Immature natural killer cell (primary cell): ENCODE measurements at places on chromosomes 5 and 9.

- no peak for DNase-seq
These were observed 11.6 kb upstream of the TYRP1 start for GRCh38 chr9:12681620-12682019.

DNA sequence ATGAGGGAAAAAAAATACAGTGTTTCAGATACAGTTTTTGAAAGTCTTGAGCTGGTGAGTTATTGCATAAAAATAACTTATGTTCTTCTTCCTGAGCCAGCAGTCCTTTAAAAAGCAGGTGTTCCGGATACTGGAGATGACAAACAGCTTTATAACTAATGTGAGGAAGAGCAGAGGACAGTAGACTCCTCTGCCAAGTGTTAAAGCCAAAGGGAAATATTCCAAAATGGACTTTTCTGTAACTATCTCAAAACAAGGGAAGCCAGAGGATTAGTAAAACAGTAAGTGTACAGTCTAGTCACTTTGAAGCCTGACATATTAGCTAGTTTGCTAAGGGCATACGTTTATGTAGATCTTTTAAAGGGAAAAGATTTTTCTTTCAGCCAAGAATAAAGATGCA, 11.0 kb upstream of the SNCAIP start:
- no peak for DNase-seq

DNA sequence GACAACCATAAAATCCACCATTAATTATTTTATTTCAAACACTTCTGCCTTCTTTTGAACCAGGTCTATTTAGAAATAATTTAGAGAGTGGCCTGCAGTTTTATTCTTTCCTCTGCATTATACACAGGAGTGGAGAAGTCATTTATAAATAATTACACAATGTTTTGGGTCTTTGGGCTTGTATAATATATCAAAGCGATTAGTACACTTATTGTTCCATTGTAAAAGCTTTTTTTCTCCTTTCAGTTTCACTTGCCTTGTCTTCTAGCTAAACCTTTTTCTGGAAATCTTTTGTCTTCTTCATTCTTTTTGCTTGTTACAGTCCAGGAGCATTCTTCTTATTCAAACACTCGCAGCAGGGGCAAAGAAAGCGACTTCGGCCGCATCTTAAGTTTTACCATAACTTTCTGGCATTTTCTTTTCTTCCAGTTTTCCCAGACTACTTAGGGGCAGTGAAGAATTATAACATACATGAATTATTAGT, 7.3 kb upstream of the NEUROG1 start:
- DNase-seq = no peak

DNA sequence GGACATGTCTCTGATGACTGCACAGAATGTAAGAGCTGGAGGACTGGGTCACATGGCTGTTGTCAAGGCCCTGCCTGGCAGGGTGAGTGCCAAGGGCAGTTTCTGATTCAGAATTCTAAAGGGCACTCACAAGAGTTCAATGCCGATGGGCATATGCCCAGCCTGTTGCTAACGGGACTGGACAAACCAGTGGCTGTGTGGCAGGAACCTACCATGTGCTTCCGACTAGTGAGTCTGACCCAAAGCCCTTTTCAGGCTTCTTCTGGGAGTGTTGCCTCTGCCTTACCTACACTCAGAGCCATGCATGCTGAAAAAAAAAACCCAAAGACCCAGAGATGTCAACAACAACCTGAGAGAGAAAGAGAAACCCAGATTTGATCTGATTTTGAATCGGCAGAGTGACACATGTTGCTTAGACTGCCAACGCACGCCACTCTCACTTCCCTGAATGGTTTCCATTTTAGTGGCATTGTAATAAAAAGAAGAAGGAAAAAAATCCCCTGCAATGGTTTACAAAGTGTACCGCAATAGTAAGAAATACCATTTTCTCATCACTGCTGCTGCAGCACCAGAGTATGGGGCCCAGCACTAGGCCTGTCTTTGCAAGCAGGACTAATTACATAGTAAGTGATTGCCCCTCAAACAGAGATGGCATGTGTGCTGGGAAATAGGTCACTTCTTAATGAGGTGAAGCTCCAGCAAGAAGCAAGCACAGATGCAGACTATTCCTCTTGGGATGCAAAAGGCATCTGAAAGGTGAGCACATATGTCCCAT, 194.3 kb downstream of the PALM2AKAP2 start:
- no peak for DNase-seq

GRCh38 chr5:14870337-14871213, 1.0 kb downstream of the ANKH start:
- DNase-seq = peak; percentile 41

GRCh38 chr5:25614466-25614865, 969.7 kb upstream of the CDH10 start:
- no peak for DNase-seq

DNA sequence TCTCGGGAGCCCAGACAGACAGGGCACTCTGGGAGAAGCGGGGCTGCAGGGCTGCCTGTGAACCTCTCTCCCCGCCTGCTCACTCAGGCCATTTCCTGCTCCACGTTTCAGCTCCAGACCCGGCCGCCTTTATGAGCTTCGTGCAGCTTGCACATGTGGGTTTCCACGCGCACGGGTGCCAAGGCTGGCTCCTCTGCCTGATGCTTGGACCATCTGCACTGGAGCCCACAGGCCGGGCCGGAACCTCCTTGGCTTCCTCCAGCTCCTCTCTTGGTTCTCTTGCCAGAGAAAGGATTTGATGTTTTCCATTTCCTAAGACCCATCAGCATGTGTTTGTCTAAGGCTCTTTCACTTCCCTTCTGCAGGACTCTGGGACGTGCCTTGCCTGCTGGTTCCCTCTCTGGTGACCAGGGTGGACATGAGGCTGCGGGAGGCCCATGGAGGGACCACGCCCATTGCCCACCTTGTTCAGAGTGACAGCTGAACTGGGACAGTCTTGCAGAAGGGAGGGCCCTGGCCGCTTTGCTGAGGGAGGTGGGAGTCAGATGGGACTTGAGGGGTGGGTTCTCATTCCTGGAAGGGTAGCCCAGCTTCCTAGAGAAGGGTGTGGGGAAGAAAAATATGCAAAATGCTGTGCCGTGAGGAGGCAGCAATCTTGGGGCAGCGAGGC, 23.3 kb upstream of the COL5A1 start:
- no peak for DNase-seq

DNA sequence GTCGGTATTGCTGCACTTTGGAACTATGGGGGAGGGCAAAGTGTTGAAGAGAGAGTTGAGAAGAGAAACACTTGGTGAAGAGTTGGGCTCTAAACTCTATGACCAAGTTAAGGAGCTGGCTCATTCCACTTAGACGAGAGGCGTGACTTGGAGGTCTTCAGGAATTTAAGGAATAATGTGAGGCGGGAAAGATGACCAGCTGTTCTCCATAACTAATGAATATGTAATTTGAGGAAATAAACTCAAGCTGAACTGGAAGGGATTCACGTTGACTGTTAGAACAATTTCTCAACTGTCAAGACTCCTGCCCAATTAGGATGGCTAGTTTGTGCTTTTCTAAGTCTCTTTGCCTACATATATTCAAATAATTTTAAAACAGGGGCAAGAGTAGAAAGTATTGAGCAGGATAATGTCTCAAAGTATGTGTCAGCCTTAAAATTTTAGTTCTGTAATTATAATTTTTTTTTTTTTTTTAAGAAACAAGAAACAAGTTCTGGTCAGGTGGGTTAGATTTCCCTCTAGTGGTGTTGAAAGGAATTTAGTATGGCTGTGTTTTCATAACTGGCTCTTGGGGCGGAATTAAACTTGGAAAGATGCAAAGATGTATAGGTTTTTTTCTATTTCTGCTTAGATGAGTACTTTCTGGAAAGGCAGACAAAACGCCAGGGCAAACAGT, 33.4 kb downstream of the TMEM252 start:
- peak; percentile 2 for DNase-seq

- no peak for DNase-seq
These were observed 16.3 kb downstream of the NMRK1 start for GRCh38 chr9:75071530-75072122.

DNA sequence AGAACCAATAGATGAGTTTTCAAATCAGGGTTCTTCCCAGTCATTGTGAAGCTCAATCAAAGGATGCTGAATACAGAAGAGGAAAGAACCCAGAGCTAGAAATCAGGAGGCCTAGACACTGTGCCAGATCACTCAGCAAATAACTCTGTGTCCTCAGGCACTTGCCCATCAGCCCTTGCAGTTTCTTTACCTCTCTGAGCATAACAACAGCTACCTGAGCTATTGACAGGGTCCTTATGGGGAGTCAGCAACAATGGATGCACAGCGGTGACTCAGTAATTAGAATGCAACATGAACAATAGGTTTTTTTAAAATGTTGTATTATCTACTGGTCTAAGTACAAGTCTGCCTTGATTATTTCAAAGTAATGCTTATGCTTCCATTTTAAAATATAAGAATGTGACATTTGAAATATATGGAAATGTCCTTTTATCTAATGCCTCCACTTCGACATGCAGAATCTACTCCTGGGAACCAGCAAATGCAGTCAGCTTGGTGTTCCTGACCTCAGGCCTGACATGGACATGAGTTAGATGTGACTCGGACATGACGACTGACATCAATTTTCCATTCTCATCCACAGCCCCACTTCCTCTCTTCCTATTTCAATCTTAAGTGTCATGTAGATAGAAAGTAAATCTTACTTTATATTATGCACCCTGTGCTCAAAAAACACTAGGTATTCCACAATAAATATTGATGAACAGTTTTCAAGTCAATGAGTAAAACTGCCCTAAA, 155.0 kb downstream of the TLE1 start:
- no peak for DNase-seq

- no peak for DNase-seq
These were observed 151.0 kb downstream of the HTR1A start for GRCh38 chr5:63811286-63811685.

- no peak for DNase-seq
These were observed 62.7 kb upstream of the GGTA1 start for GRCh38 chr9:121562301-121562700.

GRCh38 chr5:150175536-150175935, 9.0 kb downstream of the CDX1 start:
- DNase-seq = no peak

- DNase-seq = no peak
These were observed 82.6 kb downstream of the KIAA1958 start for GRCh38 chr9:112569186-112569585.

DNA sequence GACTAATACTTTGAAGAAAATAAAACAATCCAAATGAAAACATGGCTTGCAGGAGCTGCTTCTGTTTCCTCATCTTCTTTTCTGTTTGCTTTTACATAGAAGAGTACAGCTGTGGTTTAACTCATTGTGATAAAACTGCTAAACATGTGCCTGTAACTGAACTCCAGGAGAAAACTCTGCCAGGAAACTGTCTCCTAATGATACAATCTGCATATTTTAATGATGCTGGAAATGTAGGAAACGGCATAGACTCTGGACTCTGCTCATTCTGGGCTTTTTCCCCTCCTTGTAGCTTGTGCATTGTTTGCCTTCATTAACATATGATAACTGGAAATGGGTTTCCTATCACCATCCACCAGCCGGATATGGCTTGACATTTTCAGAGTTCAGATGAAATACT, 813.3 kb upstream of the WWC1 start:
- DNase-seq = no peak

- DNase-seq = no peak
These were observed 2.7 kb upstream of the PCBD2 start for GRCh38 chr5:134902071-134902801.

DNA sequence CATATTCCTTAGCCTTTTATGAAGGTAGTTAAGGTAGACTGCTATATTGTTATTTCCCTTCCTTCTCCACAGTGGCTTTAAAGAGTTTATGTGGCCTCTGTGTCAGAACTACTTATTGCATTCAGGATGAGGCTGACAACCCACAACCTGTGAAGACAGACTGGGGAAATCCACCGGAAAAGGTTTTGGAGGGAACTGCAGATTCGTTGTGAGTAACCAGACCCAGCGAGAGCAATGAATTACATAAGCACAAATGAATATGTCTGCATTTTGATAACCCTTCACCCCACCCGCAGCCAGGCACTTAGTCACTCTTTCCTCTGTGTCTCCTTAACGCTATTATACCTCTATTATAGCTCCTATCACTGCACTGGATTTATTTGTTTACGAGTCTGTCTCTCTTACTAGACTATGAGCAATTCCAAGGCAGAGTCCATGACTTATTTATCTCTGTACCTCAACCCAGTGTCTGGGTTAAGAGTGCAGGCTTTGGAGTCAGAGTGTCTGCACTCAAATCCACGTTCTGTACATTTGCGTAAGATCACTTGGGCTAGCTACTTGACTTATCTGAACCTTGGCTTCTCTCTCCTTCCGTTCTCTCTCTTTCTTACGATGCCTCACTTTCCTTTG, 19.2 kb downstream of the KCTD16 start:
- peak; percentile 75 for DNase-seq

GRCh38 chr5:73759771-73760170, 133.8 kb downstream of the ARHGEF28 start:
- no peak for DNase-seq

DNA sequence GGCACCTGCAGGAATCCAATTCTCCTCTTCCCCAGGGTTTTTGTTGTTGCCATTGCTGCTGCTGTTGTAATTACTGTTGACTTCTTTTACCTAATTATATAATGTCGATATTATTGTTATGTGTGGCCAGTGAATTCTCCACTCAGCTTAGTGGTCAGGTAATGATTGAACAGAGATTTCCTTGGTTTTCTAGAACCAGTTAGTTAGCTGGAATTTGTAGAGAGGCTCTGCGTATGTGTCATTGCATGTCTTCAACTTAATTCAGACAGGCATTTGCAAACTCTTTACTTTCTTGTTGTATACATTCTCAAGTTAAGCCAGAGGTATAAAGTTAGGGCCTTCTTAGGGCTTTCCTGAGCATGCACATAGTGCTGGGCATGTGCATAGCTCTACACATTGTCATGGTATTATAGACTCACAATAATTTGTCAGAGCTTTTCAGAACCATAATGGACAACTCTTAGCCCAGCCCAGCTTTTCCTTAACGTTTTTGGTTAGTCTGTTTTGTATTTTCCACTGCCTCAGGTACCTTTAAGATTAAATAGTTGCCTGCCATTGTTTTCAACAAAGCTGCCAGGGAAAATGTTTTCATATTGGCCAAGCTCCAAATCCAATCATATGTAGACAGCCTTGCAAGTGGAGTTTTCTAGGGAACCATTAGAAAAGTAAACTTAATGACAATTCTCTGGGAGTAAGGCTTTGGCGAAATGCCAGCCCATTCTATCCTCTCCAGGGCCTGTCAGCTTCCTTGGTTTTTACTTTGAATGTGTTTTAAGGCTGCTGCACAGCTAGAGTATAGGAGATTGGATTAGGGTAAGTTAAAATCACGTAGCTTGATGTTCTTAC, 68.1 kb downstream of the UBE2R2 start:
- DNase-seq = no peak

- DNase-seq = no peak
These were observed 22.1 kb upstream of the SLC25A51 start for GRCh38 chr9:37925786-37926736.

DNA sequence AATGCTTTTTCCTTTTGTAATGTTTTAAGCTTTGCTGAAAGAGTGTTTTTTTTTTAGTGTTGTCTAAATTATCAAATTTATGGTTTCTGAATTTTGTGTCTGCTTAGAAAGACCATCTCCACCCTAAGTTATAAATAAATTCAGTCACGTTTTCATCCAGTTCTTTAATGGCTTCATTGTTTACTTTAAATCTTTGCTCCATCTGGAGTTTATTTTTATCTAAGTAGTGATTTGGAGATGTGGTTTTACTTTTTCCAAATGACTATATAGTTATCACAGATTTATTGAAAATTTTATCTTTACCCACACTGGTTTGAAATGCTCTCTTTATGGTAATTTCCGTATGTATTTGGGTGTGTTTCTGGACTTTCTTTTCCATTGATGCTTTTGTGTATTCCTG, 577.2 kb upstream of the ZNF608 start:
- DNase-seq = no peak
